Lung microvascular endothelial cell (primary cell): ENCODE measurements at places on chromosomes 4 and X. TPM values are rescaled to one million over a fixed set of nuclear protein-coding genes. Genes with fewer than 3 reads are reported as not detected.

The EPGN gene
- under 0.01 TPM in 1 of 2 replicates, not detected in the other for total RNA-seq

The TMEM154 gene
- 0.20 and 2.0 TPM in 2 replicates for total RNA-seq

The TLL1 gene
- total RNA-seq, result 13.1 and 37.7 TPM in 2 replicates

The ITGB1BP2 gene
- 0.22 and 0.40 TPM in 2 replicates for total RNA-seq

The ENPEP gene
- under 0.01 TPM in 1 of 2 replicates, not detected in the other for total RNA-seq

The ARHGAP24 gene
- 30.6 and 30.7 TPM in 2 replicates for total RNA-seq

The USP17L10 gene
- total RNA-seq, result not detected in 2 replicates

The PAGE4 gene
- not detected in 2 replicates for total RNA-seq

The RADX gene
- under 0.01 TPM in 2 replicates for total RNA-seq

DNA sequence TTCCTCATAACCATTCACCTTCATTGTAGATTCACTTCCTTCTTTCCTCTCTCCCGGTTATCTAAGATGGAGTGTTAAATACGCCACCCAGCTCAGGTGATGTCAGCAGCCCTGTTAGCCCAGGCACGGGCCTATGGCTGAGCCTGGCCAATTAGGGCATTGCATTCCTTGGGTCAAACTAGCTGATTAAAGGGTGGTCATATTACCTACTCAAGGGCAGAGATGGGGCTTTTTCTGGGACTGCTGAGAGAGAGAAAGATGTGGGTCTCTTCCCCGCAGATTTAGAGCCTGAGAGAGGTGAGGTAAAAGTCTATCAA lies 39.9 kb upstream of the AFAP1 start:
- DNase-seq, result no peak

GRCh38 chr4:112767386-112767785 lies 130.4 kb downstream of the LARP7 start:
- no peak for DNase-seq

GRCh38 chrX:152074163-152074562 lies 64.2 kb downstream of the MAGEA10 start:
- DNase-seq, result no peak

- no peak for DNase-seq
Observed at GRCh38 chrX:75673468-75673867, 111.6 kb downstream of the MAGEE2 start.

GRCh38 chr4:6287017-6287788 lies 17.6 kb downstream of the WFS1 start:
- DNase-seq, result no peak

- DNase-seq, result no peak
Observed at GRCh38 chr4:56038487-56039162, 89.9 kb downstream of the CEP135 start.

DNA sequence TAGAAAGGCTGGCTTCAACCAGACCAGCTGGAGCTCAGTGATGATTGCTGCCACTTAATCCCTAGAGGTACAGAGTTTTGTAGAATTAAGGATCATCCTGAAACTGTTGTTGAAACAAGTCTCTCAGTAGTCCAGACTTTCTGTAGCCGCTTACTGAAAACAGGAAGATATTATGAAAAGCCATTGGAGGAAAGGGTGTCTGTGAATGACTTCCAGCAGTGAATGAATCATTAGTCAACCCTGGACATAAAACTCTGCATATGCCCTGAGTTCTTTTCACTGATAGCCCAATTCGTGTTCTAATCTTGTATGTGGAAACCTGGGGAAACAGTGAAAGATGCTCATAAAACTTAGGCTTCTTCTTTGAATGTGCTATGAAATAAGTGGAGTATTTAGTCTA lies 14.8 kb downstream of the HOPX start:
- DNase-seq, result peak; percentile 17

DNA sequence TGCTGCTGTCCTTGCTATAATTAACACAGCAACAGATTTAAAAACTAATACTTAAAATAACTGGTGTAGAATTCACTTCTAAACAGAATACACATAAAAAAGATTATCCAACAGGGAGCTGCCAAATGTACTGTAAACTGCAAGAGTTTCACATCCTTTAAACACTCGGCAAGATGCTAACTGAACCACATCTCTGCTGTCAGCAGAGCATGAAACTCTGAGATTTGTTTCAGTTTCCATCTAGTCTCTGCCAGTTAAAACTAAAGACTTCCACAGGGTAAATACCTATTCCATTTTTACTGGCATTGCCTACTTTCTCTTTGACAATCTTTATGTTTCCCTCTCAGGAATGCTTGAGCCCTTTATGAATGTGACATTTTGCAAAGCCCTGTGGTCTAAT lies 127.7 kb downstream of the SLC7A11 start:
- DNase-seq, result no peak

GRCh38 chr4:123976285-123976684 lies 579.7 kb downstream of the SPRY1 start:
- DNase-seq, result peak; percentile 92

DNA sequence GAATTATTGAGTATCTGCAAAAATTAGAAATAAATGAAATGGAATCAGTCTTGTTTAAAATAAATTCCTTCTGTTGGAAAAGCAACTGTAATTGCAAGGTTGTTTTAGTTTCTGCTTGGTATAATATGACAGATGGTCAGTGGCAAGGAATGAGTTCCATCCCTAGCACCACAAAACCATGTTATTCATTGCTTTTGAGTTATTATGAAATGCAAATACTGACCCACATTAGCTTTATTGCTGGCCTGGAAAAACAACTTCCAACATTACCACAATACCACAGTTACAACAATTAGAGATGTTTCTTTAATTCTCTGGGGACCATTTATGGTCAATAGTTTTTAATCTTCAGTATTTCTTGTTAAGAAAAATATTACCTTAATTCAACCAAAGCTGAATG lies 194.4 kb downstream of the TMA16 start:
- no peak for DNase-seq

DNA sequence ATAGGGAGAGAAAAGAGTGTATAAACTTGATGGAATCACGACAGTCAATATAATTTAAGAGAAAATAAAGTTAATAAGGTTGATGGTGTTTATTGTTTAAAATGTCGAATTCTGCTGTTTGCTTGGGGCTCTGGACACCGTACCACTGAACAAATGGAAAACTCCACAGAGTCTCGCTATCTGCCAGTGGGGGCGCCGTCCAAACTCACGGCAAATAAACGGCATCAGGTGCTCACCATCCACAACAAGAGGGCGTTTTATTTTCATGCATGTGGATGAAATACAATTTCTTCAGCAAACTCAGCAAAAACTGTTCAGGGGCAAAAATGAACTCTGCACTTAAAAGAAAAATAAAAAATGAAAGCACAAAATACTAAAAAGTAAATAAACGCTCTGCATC lies 46.6 kb upstream of the FAM47C start:
- no peak for DNase-seq

DNA sequence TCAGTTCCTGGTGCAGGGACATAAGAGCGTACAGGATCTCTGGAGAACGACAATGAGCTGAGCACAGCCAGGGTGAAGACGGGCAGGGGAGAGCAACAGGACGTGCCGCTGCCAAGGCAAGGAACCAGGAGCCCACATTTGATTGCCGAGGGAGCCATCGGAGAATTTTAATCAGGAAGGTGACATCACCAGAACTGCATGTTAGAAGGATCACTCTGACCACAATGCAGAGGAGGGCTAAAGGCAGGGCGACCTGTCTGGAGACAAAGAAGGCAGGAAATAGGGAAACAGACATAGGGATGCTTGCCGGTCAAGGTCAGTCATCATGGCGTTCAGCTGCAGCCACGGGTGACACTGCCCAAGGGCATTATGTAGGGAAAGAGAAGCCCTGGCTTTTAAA lies 81.4 kb downstream of the RBM47 start:
- DNase-seq, result peak; percentile 47

- no peak for DNase-seq
Observed at GRCh38 chr4:52837716-52838558, 24.2 kb upstream of the RASL11B start.
